Ureter (tissue), 1 donor: ENCODE measurements at places on chromosomes 5 and 9.

DNA sequence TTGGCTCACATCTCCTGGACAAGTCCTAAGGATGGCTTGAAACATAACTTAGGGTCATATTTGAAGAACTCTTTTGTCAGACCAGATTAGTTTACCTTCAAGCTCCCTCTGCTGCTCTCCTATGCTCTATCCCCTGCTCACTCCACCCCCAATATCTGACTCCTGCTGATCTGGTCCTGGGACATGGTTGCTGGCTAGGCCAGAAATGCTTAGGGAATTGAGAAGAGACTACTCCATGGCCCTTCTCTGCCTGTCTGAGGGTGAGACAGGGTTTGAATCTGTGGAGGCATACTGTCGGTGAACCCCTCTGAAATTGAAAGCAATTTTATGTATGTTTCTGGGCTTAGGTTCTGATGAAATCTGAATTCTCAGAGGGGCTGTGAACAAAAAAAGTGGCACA, 3.3 kb downstream of the OTULIN start:
- DNase-seq: no peak

DNA sequence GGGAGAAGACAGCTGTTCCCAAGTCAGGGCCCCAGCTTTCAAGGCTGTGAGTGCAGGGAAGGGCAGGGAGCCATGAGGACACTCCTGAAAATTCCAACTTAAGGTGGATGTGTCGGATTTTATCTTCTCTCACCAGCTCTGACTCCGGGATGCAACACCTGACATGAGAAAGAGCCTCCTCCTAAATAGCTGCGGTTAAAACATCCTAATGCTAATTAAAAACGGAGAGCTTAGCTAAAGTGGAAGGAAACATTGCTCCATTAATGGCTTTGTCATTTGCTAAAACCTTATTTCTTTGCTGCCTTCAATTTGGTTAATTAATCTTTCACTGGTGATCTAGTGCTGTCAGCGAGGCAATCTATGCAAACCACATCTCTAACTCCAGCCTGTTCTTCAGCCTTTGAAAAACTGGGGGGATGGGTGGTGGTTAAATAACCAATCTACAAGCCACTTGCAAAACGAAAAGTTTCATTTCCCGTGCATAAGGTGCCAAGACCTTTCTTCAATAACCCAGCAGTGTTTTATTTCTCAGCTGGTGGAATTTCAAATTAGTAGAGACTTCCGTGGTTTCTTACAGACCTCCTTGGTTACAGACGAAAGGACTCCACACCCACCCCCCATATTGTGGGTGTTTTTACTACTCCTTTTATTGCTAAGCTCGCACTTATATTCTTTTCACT, 379.6 kb downstream of the MLLT3 start:
- no peak for DNase-seq

DNA sequence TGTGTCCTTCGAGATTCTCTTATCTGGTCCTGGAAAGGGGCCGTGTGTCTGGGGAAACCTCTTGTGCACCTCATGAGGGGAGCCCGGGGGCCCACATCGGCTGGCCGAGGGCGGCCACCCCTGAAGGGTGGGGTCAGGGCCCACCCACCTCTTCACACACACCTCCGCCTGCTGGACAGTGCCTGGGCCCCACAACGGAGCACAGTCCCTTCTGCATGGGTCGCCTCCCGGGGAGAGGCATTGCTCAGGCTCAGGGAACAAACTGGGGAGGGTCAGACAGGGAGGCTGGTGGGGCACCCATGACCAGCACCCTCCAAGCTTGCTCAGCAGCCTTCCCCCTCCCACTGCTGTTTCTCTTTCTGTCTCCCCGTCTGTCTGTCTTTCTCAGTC, 1.3 kb upstream of the LRRC14B start:
- no peak for DNase-seq

GRCh38 chr5:6745706-6746222, 32.5 kb downstream of the TENT4A start:
- no peak for DNase-seq
